ENCODE measurements at places on chromosomes 2 and 18. TPM values are rescaled to one million over a fixed set of nuclear protein-coding genes. Genes with fewer than 3 reads are reported as not detected.

Gene AFF3
- 131 TPM for total RNA-seq

GRCh38 chr2:212259226-212259625, 279.4 kb downstream of the ERBB4 start:
- no peak for DNase-seq

- no peak for DNase-seq
Measured at GRCh38 chr2:58428096-58429013, 187.2 kb upstream of the FANCL start.

Gene DUSP19
- 4.0 TPM for total RNA-seq

GRCh38 chr2:7672027-7672684, 754.9 kb downstream of the RNF144A start:
- peak; percentile 52 for DNase-seq

Gene PARD3B
- not detected for total RNA-seq

GRCh38 chr18:72181241-72181764, 362.8 kb downstream of the CBLN2 start:
- peak; percentile 8 for DNase-seq

Gene SLC16A14
- total RNA-seq = not detected

GRCh38 chr2:37832590-37833197, 92.4 kb upstream of the RMDN2 start:
- peak; percentile 75 for DNase-seq

- no peak for DNase-seq
Measured at GRCh38 chr2:205261516-205262020, 420.7 kb upstream of the NRP2 start.

- no peak for DNase-seq
Measured at GRCh38 chr2:175432793-175433192, 251.3 kb upstream of the ATP5MC3 start.

DNA sequence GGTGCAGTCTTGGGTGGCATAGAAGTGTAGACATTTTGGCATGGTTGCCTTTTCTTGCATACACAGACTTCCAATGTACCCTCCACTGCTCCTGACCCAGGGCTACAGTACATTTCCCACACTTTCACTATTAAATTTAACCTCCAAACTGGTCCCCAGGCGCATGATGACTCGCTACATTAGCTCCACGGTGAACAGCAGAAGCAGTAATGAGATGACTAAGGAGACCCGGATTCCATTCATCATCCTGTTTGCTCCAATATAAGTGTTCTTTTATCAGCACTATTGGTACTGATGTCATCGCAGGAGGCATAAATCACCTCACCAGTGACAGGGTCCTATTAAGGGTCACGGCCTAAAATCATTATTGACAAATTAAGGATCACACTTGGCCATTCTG, 316.5 kb downstream of the EN1 start:
- no peak for DNase-seq

DNA sequence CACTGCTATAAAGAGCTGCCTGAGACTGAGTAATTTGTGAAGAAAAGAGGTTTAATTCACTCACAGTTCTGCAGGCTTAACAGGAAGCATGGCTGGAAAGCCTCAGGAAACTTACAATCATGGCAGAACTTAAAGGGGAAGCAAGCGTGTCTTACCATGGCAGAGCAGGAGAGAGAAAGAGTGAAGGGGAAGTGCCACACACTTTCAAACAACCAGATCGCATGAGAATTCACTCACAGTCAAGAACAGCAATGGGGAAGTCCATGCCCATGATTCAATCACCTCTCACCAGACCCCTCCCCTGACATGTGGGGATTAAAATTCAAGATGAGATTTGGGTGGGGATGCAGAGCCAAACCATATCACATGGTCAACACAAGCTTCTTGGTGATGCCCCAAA, 34.7 kb upstream of the CDK5R2 start:
- no peak for DNase-seq

GRCh38 chr18:40258311-40258710, 1696.7 kb upstream of the PIK3C3 start:
- DNase-seq = no peak

GRCh38 chr18:45671321-45671720, 52.7 kb upstream of the SLC14A1 start:
- no peak for DNase-seq

DNA sequence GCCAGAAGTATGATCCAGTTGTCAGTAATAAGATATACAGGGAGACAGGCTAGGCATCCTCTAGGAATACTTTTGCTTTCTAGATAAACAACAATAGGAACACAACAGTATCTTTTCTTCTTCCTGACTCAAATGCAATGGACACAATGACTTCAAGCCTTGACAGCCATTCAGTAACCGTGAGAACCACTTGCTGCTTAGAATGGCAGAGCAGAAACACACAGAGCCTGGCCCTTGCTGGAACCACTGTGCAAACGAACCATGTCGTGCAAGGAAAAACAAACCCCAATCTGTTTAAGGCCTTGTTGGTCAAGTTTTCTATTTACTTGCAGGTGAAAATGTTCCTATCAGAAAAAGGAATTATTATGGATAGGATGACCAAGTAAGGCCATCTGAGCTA, 18.8 kb downstream of the TRIP12 start:
- DNase-seq = no peak

Gene RFTN2
- not detected for total RNA-seq

GRCh38 chr2:150133623-150134022, 353.8 kb downstream of the RND3 start:
- no peak for DNase-seq

GRCh38 chr2:37167636-37168180, 10.9 kb upstream of the EIF2AK2 start:
- DNase-seq = no peak

- DNase-seq = no peak
Measured at GRCh38 chr18:60191926-60192325, 180.6 kb downstream of the MC4R start.

Gene HOXD11
- total RNA-seq = not detected

Gene NT5DC4
- not detected for total RNA-seq

Gene MRPS9
- 42.6 TPM for total RNA-seq

Gene FEV
- total RNA-seq = not detected

Gene CDK5R2
- 0.63 TPM for total RNA-seq

Gene OTOF
- total RNA-seq = not detected

DNA sequence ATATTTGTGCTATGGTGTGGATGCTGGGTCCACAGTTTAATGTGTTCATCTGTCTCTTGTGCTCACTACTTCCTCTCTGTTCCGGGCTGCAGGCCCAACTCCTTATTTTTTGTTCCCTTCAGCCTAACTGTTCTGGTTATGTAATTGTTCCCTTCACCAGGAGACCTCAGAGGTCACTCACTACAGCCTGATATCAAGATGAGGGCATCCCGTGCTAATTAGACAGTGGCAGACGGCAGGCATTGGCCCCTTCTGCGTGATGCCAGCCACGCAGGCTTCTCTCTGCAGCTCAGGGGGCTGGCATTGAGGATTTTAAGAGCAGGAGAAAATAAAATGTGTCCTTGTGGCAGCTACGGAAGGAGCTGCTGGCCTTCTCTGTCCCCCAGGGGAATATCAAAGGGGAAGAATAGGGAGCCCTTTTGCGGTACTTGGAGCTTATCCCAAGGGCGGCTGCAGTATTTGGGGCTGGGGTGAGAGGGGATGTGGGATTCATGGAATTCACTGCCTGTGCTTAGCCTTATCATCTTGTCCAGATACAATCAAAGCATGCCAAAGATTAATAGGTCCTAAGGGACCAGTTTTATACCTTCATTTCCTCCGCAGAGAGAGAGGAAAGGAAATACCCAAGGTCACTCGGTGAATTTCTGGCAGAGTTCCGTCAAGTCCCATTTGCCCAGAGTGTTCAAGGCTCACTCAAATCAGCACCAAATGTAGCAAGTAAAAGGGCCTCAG, 53.3 kb upstream of the TRIB2 start:
- DNase-seq = no peak

Gene TCF23
- total RNA-seq = not detected

Gene PPP1R1C
- total RNA-seq = not detected

GRCh38 chr2:232839411-232840079, 30.5 kb upstream of the SNORC start:
- no peak for DNase-seq

DNA sequence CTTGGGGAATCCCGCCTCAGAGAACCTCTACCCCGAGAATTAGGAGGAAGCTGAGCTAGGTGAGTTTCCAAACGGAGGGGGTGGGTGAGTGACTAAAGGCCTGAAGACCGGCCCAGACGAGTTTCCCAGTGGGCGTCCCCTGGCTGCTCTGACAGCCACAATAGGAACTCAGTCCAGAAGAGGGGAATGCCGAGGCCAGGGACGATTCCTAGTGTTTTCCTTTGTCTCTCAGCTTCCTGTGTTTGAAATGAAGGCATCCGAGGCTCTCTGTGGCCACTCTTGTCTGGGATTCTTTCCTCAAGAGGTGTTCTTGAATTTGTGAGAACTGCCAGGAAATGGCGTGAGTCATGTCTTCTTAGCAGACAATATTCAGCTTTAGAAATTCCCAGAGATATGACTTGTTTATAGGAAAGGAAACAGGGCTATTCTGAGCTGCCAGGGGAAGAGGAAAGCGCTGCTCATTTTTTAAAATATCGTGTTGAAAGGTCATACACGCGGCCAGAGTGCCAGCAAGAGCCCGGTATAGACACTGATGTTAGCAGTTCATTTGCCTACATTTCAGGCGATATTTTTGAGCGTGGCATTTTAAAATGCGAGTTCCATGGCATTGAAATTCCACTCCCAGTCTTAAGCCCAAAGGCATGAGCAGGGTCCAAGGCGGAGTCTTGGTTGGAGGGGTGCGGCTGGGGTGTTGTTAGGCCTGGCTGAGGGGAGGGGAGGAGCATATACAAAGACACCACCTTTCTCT, 169.1 kb upstream of the KLF7 start:
- DNase-seq = no peak

GRCh38 chr18:12659904-12660605, 2.1 kb upstream of the SPIRE1 start:
- DNase-seq = peak; percentile 47

DNA sequence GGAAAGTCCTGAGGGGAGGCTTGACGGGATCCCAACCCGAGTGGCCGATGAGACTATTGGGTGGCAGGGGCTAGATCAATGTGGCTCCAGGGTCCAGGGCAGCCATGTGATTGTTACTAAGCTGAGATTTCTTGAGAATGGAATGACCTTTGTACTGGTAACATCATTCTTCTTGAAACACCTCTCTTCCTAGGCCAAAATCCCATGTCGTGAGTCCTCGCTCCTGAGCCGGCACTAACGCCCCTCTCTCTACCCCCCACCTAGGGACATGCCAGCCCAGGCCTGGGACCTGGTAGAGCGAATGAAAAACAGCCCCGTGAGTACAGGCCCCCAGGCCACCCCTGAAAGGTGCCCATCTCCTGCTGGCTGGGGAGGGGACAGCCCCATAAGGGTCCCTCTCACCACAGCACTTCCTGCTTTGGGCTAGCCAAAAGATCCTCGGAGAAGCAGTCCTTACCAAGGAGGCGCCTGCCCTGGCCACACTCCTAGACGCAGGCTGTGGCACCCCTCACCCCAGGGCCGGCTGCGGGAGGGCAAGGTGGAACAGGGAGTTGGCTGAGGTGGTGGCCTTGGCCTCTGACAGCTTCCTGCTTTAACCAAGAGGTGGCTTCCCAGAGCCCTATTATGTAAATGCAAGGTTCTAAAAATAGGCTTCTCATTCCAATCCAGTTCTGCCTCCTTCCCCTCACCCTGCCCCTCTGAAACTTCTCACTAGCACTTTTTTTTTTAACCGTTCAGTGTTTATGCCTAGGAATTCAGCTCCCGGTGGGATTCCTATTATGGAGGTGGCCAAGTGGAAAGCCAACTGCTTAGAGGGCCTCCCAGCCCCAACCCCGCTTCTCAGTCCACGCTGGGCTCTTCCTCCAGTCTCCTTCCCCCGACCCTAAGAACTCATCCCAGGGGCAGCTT, 126.6 kb upstream of the PPP1CB start:
- no peak for DNase-seq

DNA sequence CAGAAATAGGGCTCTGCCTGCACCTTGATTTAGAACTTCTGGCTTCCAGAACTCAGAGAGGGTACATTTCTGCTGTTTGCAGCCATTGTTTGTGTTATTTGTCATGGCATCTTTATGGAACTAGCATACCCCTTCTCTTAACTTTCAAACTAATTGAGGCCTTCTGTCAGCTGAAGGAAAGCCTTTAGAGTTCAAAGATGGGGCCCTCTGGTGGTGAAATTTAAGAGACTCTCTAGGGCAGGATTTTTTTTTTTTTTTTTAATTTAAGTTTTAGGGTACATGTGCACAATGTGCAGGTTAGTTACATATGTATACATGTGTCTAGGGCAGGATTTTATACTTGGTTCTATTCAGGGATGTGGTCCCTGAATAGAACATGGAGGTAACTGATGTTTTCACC, 260.6 kb upstream of the LINC00305 start:
- DNase-seq = peak; percentile 33

GRCh38 chr18:14924226-14924625, 176.3 kb downstream of the ANKRD30B start:
- DNase-seq = no peak

- peak; percentile 24 for DNase-seq
Measured at GRCh38 chr2:170340693-170341068, 162.7 kb downstream of the MYO3B start.

Gene PLEKHM3
- total RNA-seq = 3.7 TPM

GRCh38 chr18:47999801-48000248, 69.4 kb upstream of the SMAD2 start:
- no peak for DNase-seq

Gene SCYGR6
- not detected for total RNA-seq

- DNase-seq = no peak
Measured at GRCh38 chr2:180156651-180157050, 149.6 kb upstream of the CWC22 start.

- DNase-seq = no peak
Measured at GRCh38 chr18:12041561-12041960, 52.1 kb upstream of the ANKRD62 start.

DNA sequence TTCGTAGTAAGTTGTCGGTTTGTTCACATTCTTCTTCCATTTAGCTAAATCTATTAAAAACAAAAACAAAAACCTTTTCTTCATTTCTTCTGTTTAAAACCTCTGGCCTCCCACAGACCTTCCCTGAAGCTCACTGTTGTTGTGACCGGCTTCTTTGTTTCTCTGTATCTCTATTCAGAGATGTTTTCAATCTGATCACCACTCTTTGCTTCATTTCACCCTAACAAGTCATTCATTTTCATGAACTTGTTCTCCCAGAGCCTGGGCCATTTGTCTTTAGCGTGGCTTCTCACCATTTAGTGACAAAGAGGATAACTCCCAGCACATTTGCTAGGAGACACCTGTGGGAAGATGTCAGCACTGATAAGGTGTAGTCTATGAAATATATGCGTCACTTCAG, 794.2 kb downstream of the ERBB4 start:
- no peak for DNase-seq

DNA sequence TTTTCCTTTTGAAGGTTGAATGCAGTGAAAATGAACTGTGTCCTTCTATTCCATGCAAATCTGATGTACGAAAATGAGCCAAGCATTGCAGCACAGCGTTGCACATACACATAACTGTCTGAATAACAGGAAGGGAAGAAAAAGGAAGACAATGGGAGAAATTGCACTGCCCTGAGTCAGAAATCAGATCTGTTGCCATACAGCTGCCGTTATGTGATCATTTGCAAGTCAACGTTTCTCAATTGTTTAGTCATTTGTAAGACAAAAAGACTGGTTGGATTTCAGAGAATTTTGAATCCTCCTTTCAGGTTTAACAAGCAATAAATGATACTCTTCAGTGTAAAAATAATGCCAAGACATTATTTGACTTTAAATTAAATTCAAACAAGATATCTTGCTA, 284.1 kb downstream of the DSEL start:
- DNase-seq = no peak
